Activated CD4-positive, alpha-beta T cell treated with anti-CD3 and anti-CD28 coated beads, Interleukin-2, amount 10 ng/mL, durations not matched to agents 7 days and 5 days (primary cell): ENCODE measurements at places on chromosomes 7 and 10. TPM values are rescaled to one million over a fixed set of nuclear protein-coding genes. Genes with fewer than 3 reads are reported as not detected.

The CABCOCO1 gene
- not detected for total RNA-seq

The PON1 gene
- total RNA-seq: not detected

The SNCG gene
- total RNA-seq: not detected

The FAM25C gene
- total RNA-seq: not detected

The KIFBP gene
- total RNA-seq: 13.8 TPM

The TMEM130 gene
- total RNA-seq: not detected

The P4HA1 gene
- total RNA-seq: 31.4 TPM

The FAM221A gene
- total RNA-seq: 4.4 TPM

The DKK1 gene
- not detected for total RNA-seq

The STEAP1 gene
- not detected for total RNA-seq

The RTKN2 gene
- 8.5 TPM for total RNA-seq

The HTRA1 gene
- total RNA-seq: not detected

The HECTD2 gene
- 2.6 TPM for total RNA-seq

The SPDYE2 gene
- total RNA-seq: not detected

The GHRHR gene
- total RNA-seq: not detected

The SPDYE16 gene
- 0.30 TPM for total RNA-seq

The GNG11 gene
- total RNA-seq: not detected

The GRID2IP gene
- total RNA-seq: not detected

The ZNF107 gene
- total RNA-seq: 25.6 TPM

The IDI2 gene
- total RNA-seq: not detected

The HTR5A gene
- total RNA-seq: not detected

The HOXA5 gene
- total RNA-seq: not detected

The GPR22 gene
- total RNA-seq: not detected

The TLX1 gene
- not detected for total RNA-seq

The SEMA4G gene
- 1.1 TPM for total RNA-seq

The LAMB1 gene
- total RNA-seq: not detected

The ANKRD30A gene
- not detected for total RNA-seq
